Right renal pelvis (tissue), 4 donors: ENCODE measurements at places on chromosomes 7 and 10. TPM values are rescaled to one million over a fixed set of nuclear protein-coding genes. Genes with fewer than 3 reads are reported as not detected.

GRCh38 chr10:104478380-104478779 lies 124.7 kb downstream of the CFAP58 start:
- DNase-seq, result no peak

GRCh38 chr10:7477538-7478334 lies 66.9 kb upstream of the SFMBT2 start:
- no peak for DNase-seq

Gene WDR91
- 46.2 TPM for polyA plus RNA-seq

DNA sequence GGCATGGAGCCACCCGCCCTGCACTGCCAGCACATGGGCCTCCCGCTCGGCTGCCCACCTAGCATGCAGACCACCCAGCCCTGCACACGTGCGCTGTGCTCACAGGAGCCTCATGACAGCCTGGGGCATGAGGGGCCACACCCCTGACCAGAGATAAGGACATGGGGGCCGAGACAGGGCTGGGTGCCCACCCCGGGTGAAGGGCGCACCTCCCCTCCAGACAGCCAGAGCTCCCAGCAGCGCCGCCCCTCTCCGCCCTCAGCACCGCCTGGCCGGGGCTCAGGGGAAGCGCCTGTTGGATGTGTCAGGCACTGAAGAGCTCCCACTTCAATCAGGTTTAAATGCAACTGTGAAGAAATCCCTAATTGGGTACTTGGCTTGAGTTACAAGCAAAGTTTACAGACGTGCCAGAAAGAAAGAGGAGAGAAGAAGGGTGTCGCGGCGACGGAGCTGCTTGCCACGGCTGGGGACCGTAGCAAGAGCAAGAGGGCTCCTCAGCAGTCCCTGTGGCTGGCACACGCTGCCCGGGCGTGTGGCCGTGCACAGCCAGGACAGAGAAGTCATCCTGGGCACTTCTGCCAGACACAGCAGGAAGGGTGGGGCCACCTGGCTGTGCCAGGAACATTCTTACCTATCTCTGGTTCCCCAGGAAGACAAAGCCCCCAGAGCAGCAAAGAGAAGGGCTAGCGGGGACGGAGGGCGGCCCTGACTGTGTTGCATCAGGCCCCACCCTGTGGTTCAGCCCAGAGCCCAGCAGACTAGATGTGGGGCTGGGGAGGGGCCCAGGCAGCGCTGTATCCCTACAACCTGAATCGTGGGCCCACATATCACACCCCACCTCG lies 247.4 kb downstream of the ELFN1 start:
- DNase-seq, result no peak

GRCh38 chr7:108575156-108575555 lies 5.5 kb downstream of the DNAJB9 start:
- no peak for DNase-seq

DNA sequence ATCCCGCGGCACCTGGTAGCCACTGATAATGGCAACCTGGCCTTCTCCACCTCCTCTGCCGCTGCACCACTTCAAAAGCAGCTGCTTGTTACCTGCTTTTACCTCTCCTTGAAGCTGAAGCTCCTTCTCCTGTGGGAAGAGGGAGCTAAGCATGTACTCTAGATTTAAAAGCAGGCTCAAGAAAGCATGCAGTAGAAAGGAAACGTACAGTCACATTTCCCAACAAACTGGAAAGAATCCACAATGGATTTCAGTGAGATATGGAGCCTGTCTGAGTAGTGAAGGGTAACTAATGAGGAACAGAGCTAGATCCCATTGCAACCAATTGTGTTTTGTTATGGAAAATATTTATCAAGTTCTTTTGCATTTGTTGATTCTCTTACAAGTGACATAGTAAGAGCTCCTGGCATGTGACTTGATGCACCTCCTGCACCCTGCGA lies 457.4 kb upstream of the GALNT17 start:
- no peak for DNase-seq

DNA sequence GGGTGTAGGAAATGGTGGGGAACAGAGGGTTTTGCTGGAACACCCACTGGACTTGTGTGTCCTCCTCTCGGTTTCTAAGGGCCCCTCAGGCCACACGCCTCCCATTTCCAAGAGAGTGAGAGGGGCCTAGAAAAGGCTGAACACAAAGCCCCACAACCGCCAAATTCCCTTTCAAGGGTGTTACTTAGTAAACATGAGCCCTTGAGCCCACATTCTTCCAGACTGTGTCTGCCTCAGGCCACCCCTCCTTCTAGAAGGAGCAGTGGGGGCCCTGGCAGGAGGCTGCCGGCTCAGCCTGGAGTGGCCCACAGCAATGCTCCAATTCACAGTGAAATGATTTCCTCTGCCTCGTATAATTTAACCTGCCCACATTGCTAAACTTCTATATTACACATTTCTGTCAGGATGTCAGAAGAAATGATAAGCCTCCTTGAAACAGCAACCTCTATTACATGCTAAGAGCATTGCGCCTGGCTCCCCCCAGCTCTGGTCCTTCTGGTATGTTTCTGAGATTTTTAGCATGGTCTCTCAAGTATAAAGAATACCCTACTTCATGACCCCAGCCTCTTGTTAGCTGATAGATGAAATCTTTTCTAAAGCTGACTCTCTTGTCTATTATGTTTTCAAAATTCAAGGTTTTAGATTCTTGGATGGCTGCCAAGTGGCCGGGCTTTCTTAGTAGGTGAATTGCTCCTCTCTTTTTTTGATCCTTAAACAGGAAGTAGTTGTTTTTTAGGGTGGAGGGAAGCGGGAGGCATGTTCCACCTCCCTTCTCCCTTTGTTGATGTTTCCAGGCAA lies 673.9 kb upstream of the GALNT17 start:
- no peak for DNase-seq

Gene HOXA6
- 31.7 TPM for polyA plus RNA-seq

Gene ZNF727
- not detected for polyA plus RNA-seq

DNA sequence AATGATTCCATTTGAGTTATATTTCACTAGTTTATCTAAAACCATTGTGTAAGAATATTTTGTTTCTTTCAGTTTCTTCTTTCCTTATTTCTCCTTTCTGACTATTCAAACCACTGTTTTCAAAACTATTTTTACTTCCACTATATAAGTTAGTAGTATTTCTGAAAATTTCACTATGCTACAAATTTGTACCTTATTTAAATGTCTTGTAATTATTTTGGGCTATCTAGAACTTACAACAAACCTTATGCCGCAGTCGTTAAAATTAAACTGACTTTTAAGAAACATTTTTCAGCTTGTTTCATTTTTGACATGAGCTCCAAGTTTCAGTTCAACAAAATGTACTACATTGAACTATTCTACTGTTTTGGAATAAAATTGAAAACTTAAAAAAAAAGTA lies 1.8 kb downstream of the TFEC start:
- DNase-seq, result no peak

GRCh38 chr10:94608559-94608958 lies 63.0 kb downstream of the HELLS start:
- no peak for DNase-seq

- no peak for DNase-seq
Measured at GRCh38 chr10:131698986-131699385, 201.8 kb upstream of the PPP2R2D start.

- no peak for DNase-seq
Measured at GRCh38 chr10:72235544-72236279, 19.6 kb upstream of the ASCC1 start.

Gene EIF5AL1
- 5.8 TPM for polyA plus RNA-seq

- no peak for DNase-seq
Measured at GRCh38 chr7:28980451-28981160, 22.5 kb upstream of the TRIL start.

DNA sequence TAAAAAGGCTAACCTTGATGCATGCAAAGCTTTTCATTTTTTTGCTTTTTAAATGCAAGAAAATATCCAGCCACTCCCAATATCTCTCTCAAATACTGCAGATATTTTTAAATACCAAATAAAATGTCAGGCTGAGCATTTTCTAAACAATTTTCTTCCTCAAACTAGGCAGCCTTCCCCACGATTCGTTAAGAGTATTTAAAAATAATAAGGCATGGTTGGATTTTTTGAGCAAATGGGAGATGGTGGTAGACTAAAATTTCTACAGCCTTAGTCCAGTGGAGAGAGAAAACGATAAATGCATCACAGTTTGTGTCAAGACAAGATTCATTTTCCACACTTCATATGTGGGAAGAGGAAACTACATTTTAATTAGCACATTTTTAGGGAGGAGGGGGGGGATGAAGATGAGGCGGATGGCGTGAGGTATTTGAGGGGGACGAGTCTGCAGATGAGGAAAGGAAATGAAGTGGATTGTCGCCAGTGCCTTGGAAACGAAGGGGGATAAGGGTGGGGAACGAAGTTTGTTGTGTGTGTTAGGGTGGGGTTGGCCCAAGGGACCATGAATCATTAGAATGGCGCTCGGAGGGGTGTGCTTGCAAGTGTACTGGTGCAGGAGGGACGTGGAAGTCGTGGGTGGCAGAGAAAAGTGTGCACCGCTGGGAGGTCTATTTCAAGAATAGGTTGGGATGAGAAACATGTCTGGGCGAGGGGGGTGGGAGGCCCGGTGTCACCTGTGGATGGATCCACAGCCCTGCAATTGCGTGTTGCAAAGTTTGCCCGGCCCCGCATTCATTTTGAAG lies 1.2 kb upstream of the ADD3 start:
- no peak for DNase-seq

GRCh38 chr10:29627201-29628132 lies 7.3 kb downstream of the SVIL start:
- no peak for DNase-seq

Gene CPA1
- polyA plus RNA-seq, result 1.7 TPM

Gene MMRN2
- polyA plus RNA-seq, result 26.7 TPM

Gene SFTPA2
- not detected for polyA plus RNA-seq

Gene CHRM2
- polyA plus RNA-seq, result 4.0 TPM

GRCh38 chr7:79555571-79555970 lies 102.1 kb upstream of the MAGI2 start:
- DNase-seq, result no peak

DNA sequence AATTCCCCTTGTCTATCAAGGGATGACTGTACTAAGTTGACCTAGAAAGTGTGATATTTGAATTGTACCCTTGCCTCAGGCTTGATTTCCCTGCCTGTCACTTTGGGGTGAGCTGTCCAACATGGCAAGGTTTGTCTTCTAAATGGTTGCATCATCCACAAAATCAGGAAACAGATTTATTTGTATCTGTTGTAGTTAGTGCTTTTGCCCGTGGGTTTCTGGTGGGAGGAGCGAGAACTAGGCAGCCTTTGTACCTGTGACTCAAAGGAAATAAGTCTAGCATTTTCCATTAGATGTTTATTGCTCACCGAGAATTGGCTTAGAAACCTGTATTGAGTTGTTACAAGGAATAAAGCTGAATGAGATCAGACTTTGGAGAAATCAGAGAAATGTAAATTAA lies 650.8 kb downstream of the LRMDA start:
- no peak for DNase-seq

- DNase-seq, result no peak
Measured at GRCh38 chr10:30911303-30911863, 120.3 kb downstream of the ZNF438 start.

Gene MSMB
- polyA plus RNA-seq, result not detected

Gene WDFY4
- 2.0 TPM for polyA plus RNA-seq

Gene INMT
- polyA plus RNA-seq, result 2.0 TPM

Gene POLR2J2
- 1.4 TPM for polyA plus RNA-seq
